OCI-M1 (cell line): ENCODE measurements at places on chromosomes 3 and 15.

DNA sequence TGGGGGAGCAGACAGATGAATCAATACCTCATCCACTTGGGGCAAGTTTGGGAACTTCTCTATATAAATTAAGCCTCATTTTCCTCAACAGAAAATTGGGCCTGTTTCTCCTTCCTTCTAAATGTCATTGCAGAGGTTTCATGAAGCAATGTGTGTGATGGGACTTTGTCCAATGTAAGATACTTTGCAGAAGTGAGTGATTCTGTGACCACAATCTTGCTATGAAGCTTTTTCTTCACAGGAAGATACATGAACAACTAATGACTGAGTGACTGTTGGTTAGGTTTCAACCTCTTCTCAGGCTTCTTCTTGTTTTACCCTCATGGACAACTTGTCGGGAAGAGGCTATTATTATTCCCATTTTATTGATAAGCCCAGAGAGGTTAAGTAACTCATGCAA, 11.0 kb downstream of the TMEM45A start:
- no peak for DNase-seq

DNA sequence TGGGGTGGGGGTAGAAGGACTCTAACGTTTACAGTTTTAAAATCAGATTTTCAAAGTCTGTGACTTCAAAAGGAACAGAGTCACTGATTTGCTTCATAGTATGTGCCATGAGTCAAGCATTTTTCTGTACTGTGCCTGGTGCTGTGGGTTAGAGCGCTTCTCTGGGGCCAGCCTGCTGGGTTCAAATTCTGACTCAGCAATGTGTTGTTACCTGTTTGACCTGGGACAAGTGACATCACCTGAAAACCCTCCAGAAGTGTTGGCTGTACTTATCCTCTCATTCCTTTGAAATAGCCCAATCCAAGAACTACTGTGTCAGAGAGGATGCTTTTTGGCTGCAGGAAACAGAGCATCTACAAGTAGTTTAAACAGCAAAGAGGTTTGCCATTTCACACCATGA, 101.7 kb downstream of the LSM3 start:
- DNase-seq = no peak

- DNase-seq = no peak
These were observed 91.0 kb upstream of the SLC6A11 start for GRCh38 chr3:10725067-10725466.

DNA sequence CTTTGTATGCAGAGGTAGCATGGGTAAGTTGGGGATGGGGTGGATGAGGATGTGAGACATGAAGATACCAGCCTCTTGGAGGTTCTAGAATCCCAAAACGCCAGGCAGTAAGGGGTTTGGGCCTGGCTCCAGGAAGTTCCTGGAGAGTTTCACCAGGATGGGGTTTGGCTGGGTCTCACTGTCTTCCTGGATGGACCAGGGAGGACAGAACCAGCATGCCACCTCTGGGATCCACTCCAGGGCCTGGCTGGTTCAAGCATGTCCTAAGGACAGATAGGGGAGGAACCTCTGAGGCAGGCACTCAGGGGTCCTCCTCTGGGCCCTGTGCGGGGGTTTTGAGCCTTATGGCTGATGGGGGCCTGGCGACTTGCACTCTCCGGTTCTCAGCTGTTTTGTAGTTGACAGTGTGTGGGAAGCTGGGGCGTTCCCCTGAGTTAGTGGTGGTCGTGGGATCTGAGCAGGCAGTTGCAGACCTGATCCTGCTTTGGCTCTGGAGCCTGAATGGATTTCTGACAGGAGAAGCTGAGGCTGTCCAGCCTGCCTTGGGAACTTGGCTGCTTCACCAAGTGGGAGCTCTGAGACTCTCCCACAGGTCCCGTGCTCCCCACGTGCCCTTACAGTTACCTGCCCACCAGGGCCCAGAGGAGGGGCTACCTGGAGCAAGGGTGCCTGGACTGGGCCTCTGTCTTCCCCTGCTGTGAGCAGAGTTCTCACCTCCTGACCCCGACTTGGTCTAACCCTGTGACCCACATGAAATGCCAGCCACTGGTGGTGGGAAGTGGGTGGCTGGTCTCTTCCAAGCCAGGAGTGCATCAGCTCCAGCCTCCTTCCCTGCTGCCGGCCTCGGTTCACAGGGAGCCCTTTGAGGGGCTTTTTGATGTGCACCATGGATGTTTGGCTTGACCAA, 128.4 kb downstream of the EEFSEC start:
- no peak for DNase-seq

- no peak for DNase-seq
These were observed 364.2 kb downstream of the RBMS3 start for GRCh38 chr3:29644956-29645636.

DNA sequence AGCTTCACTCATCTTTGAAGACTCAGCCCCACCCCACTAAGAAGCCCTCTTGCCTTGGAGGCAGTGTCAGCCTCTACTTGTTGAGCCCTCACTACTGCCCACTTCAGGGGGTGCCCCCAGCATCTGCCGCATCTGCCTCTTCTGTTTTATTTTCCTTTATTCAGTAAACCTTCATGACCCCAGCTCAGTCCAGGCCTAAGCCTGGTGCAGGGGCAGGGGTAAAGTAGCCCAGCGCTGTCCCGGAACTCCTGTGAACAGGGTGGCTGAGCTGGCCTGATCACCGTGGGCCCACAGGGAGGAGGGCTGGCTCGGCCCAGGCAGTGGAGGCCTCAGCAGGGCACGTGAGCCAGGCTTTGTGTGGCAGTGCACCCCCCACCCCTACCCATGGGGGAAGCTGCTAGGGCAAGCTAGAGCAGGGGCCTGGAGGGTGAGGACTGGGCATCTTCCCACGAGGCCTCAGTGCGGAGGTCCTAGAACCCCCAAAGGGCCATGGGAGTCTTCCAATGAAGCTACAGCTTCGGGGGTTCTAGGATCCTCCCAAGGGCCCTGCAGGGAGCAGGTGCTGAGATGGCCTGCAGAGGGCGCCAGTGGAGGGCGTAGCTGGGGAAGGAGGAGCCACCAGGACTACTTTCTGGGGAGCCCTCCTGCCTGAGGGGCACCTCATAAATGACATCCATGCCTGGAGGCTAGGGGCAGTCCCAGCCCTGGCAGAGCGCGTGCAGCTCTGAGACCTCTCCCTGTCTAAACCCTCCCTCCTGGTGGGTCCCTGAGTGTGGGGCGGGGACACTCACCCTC, 36.0 kb downstream of the TSPAN3 start:
- DNase-seq = peak; percentile 28

DNA sequence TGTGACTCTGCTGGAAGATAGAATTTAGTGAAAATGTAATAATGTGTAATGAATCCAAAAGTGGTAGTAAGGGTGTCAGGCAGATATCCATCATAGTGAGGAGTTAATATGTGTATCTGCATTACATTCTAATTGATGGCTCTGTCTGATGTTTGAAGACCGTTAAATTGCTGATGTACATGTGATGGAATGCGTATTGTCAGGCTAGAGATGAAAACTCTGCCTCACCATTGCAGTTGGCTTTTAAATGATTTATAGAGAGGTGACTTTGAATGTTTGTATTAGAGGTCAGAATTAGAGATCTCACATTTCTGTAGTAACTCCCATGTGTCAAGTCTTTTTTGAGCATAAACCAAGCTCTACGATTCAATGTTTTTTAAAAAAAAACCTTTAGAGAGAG, 234.6 kb downstream of the NAALADL2 start:
- DNase-seq = no peak

DNA sequence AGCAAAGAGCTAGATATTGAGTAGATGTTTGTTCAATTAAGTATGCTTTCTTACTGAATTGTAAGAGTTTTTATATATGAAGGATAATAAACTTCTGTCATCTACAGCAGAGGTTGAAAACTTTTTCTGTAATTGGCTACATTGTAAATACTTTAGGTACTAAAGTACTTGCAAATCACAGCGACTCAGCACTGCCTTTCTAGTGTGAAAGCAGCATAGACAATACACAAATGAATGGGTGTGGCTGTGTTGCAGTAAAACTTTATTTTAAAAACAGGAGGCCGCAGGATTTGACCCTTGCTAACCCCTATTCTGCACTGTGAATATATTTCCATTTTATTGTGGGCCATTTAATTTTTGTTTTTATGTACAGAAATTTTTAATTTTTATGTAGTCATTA, 104.3 kb upstream of the TMC3 start:
- no peak for DNase-seq

- DNase-seq = no peak
These were observed 31.1 kb upstream of the RYR3 start for GRCh38 chr15:33279613-33280205.

- DNase-seq = no peak
These were observed 514.5 kb downstream of the ROBO1 start for GRCh38 chr3:79253271-79253670.

DNA sequence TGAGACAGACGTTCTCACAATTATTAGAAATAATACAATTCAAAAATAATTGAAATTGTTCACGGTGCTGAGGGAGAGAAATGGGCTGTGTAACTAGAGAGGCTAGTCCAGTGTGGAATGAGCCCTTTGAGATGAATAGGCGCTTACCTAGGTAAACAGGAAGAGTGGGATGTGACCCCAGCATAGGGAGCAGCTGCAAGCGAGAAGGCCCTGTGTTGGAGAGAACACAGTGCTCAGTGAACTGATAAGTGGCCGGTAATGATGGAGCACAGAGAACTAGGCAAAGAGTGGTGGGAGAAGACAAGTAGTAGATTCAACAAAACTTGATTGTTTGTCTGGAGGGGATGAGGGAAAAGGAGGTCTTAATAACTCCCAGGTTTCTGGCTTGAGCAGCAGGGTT, 103.9 kb downstream of the HCN4 start:
- no peak for DNase-seq

DNA sequence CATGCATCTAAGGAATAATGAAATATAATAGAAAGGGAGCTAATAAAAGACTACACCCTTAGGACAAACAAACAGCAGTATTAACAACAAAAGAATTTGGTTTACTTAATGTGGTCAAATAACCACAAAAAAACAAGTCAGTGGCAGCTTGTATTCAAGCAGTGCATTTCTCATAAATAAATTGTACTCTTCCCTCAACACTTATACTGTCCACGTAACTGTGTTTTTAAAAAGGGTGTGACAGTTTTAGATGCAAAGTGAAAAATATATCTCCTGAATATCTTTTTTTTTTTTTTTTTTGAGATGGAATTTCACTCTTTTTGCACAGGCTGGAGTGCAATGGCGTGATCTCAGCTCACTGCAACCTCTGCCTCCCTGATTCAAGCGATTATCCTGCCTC, 698.2 kb upstream of the CADM2 start:
- DNase-seq = no peak

- DNase-seq = no peak
These were observed 75.7 kb downstream of the TRIM69 start for GRCh38 chr15:44812029-44812517.

DNA sequence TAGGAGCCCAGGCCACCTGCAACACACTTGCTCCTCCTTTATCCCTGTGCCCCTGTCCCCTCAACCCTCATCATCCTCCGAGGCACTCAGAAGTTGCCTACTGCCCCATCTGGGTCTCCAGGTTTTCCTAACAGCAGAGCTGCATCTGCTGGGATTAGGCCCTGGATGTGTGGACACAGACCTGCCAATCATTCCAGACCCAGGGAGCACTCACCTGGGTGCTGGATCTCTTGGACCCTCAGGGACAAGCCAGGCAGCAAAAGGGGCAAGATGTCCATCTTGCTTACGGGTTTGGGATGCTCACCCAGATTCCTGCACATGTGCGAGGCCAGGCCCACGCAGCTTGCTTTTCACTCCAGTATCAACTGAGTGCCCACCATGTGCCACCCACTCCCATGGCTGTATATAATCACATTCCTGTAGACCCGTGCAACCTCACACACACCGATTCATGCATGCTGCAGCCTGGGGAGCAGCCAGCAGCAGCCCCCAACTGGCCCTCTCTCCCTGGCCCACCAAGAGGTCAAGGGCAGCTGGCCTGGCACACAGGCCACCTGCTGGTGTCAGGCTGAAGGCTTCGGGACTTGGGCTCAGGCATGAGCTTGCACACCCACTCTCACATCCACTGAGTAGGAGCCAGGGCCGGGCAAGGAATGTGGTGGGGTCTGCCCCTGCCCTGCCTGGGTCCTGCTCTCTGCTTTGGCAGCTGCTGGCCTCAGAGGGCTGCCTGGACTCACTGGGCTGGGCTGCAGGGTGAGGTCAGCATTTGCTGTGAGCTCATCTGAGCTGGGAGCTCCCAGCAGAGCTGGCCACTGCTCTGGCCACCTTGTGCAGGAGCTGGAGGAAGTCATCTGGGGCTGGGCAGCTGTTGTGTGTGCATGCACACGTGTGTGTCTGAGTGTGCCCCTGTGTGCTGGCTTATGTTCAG, 14.9 kb downstream of the PRKCD start:
- no peak for DNase-seq

DNA sequence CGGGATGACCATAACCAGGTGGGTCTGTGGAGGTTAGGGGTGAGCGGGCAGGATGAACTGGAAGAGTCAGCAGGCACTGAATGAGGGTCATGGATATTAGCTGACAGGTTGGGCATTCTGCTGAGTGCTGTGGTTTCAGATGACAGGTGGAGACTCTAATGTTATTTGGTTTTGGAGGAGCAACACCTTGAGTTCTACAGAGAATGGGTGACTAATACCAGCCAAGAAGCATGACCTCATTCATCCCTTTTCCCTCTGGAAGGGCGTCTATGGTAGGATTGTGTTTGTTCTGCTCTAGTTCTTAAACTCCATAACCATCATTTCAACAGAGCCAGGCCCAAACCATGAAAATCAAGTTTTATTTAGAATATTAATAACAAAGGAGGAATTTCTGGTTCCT, 550.7 kb upstream of the LMCD1 start:
- no peak for DNase-seq

GRCh38 chr3:187292181-187292580, 644 bp upstream of the MASP1 start:
- no peak for DNase-seq

DNA sequence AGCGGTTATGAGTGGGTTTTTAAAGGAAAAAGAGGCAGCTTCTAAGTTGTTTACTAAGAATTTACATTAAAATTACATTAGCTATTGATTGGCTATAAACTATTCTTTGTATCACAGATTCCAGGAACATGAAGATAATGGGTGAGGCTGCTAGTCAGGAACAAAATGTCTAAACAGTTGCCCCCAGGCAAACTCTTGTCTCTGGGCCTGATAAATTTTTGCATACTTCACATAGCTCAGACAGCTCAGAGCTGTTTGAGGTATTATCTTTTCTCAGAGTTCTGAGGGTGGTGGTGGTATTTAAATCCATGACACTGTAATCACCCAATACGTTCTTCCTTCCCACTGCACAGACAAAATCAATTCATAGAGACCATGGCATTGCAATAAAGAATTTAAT, 2.1 kb upstream of the HACD2 start:
- DNase-seq = peak; percentile 19
